Sigmoid colon (tissue), 7 donors: ENCODE measurements at places on chromosomes 6 and 20. TPM values are rescaled to one million over a fixed set of nuclear protein-coding genes. Genes with fewer than 3 reads are reported as not detected.

SRMS gene
- 2.4 TPM for polyA plus RNA-seq

PI16 gene
- 1.2 TPM for polyA plus RNA-seq

CDSN gene
- not detected for polyA plus RNA-seq

OR2B6 gene
- not detected for polyA plus RNA-seq

UBE2V1 gene
- 94.1 TPM for polyA plus RNA-seq

BHLHE23 gene
- polyA plus RNA-seq: not detected
